ENCODE measurements at places on chromosomes 6 and 20.
A peak's percentile ranks its signal among the peaks of the same experiment; 100 is the strongest.

DNA sequence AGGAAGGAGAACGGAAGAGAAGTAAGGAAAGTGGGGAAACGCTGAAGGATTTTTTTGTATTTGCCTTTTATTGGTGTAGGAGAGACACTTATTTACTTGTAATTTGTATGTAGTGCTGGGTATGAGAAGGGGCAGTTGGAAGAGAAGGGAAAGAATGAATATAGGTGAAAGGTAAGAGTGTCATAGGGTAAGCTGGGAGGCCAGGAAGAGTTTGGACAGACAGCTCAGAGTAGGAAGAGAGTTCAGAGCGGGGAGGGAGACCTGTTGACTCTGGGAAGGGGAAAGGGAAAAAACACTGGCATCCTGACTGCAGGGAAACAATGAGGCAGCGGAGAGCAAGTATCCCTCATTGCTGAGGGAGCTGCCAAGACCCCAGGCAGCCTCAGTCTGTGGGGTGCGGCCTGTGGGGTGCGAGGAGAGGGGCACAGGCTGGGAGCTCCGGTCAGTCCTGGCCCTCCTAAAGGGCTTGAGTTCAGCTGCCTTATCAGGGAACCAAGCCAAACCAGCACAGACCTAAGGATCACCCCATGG is 3.1 kb downstream of the TRAF3IP2 start:
- DNase-seq = no peak

- DNase-seq = no peak
These were observed 6.1 kb upstream of the TMEM74B start for GRCh38 chr20:1190847-1191246.

DNA sequence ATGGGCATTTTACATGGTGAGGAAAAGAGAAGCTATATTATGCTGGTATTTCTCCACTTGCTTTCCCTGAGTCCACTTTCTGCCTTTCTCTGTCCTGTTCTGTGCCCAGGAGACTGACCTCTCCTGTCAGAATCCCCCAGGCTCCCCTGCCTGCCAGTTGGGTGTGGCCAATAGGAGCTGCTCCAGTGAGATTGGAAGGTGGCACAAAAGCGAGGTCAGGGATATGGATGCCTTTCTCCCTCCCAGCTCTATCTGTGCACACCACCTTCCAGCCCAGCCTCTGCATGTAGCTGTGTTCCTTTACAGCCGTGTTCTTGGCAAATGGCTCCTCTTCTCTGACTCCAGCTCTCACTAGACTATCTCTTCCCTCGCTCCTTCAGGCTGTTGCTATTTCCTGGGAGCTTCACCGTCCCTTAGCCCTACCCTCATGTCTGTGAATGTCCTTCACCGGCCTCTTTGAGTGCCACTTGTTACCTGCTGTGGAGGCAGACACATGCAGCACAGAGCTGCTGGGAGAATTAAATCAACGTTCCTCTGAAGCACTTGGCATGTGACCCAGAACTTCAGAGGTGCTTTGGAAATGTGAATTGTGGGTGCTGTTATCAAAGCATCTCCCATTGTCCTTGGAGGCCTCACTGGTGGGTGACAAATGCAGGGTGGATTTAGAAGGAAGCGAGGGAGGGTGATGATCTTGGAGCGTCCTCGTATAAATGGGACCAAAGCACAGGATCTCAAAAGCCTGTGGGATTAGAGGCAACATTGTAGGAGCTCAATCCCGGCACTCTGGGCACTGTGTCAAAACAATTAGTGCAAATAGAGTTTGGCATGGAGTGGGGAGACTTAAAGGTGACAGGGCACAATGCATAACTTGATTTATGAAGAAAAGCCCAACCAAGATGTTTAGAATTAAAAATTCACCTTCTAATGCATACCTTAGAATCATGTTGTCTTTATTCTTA is 28.9 kb upstream of the RALGAPA2 start:
- no peak for DNase-seq

- DNase-seq = no peak
These were observed 154.5 kb downstream of the HACE1 start for GRCh38 chr6:104705095-104705707.

DNA sequence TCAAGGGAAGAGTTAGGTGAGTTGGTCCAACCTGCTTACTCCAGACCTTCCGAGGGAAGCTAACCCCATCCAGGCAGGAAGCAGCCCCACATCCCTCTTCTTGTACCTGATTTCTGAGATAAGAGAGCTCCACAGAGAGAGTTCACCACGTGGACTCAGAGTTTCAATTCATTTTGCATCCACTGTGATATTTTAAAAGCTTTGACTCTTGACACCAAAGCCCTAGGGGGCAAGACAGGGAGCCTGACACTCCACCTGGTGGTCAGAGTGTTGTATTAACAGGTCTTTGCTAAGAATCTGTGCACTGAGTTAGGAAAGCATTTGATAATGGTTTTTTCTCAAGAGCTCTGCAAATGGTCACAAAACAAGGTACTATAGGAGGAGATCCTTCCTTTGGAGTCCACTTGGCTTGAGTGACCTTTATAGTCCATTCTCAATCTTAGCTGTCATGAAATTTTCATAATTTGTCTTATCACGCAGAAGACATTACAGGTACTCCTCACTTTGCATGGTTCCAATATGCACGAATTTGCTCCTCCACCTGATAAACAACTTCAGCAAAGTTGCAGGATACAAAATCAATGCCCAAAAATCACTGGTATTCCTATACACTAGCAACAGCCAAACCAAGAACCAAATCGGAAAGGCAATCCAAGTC is 56.2 kb upstream of the RIPOR2 start:
- peak; percentile 52 for DNase-seq

Data from NCI-H1694 treated with DMSO at 0.1 percent for 48 hours (cell line).